ENCODE measurements at places on chromosomes 12 and 14.

DNA sequence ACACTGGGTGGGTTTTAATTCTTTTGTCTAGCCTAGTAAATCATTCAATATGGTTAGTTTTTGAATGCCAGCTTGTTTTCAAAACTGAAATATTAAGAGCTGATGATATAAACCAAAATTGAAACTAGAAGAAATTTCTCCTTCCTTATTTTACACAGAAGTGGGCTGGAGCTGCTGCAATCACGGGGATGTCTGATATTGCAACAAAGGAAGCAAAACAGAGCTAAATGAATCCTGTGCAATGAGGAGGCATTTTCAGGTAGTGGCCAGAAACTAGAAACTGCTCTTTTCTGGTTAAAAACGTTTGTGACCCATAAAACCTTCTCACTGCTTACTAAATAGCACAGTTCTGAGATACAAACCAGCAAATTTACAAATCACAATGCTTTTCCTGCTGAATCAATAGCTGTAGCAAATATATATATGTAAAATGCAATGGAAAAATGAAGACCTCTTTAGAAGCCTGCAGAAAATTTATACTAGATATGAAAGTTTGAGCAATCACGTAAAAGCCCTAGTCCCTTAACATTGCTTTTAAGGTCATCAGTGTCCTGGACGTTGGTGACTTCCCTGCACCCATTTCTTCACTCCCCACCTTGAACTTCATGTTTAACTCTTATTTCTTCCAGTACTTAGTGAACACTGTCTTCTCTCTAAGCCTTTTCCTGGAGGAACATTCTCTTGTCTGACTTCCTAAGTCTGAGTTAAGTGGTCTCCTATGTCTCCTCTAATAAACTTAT, 15.9 kb upstream of the LRRK2 start:
- no peak for DNase-seq

DNA sequence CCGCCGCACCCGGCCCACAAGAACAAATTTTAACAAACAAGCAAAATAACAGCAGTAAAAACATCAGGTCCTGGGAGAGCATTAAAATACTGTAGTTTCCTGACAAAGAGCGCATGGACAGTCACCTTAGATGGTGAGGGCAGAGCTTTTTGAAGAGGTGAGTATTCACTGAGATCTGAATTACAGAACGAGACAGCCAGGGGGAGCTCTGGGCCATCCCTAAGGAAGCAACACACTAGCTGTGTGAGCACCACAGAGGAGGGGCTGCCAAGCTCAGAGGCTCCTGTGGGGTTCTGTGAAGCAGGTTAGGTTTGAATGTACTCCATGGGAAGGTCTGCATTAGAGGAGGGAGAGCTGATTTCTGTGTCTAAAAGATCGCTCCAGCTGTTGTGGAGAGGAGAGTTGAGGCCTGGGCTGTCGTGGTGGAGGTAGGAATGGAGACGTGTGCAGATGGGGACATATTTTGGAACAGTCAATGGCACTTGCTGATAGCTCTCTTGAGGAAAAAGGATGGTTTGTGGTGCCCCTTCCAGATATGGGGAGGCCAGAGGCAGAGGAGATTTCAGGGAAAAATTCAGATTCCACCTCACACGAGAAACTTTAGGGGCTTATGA, 72.9 kb downstream of the TRAFD1 start:
- peak; percentile 75 for DNase-seq

- no peak for DNase-seq
Observed at GRCh38 chr12:113378291-113378690, 19.9 kb downstream of the PLBD2 start.

GRCh38 chr14:26339381-26339780, 258.5 kb downstream of the NOVA1 start:
- peak; percentile 26 for DNase-seq

DNA sequence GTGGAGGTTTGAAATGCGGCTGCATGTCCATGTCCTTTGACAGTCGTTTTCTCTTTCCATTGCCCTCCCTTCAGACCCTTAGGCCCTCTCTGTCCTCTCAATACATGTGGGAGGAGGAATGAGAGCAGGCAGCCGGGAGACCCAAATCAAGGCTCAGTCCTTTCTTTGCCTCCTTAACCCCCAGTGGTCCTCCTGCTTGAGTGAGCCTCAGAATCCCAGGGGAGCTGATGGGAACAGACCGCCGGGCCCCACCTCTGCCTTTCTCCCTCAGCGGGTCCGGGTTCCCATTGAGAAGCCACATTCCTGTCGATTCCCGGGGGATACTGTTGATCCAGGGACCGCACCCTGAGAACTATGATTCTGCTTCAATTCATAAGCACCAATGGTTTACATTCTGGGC, 77.9 kb upstream of the RFLNA start:
- DNase-seq: no peak

DNA sequence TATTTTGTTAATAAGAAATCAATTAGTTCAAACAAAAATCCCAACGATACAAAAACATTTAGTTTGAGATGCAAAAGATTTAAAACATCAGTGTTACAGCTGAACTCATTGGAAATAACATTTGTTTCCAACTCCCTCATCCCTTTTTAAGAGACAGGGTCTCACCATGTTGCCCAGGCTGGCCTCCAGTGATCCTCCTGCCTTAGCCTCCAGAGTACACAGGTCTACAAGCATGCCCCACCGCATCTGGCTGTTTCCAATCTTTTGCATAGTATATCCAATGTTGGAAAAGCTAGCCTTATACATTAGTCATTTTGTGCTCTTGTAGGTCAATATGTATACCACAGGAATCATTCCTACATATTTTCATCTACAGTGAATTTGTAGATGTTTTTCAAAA, 11.5 kb downstream of the RSRC2 start:
- no peak for DNase-seq

DNA sequence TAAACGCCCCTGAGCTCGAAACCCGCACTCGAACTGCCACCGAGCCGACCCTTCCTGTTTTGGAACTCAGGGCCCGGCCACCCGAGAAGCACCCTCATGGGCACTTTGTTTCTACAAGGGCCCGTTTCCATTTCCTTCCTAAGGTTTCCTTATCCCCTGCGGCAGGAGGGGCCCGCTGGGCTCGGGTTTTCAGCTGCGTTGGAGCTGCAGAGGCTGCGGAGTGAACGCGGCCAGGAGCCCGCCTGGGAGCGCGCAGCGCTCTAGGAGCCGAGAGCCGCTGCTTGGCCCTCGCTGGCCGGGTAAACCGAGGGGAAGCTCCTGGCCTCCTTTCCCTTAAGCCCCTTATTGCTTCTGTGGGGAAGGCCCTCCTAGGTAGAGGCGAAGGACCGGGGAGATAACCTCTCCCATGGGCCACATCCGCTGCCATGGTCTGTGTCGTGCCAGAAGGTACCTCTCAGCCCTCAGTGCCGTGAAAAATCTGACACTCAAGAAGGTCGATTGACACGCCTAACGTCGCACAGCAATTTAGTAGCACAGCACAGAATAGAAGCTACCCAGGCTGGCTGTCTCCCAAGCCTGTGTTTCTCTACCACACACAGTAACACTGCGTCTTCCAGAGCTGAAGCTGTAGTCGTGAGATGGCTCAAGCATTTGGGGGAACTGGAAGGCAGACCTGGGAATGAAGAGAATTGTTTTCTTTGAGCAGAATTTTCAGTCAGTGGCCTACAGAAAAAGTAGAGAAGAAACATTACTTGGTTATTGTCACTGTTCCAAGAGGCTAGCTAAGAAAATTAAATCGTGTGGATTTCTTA, 12.9 kb upstream of the CALM1 start:
- peak; percentile 85 for DNase-seq

- DNase-seq: peak; percentile 66
Observed at GRCh38 chr12:81987371-81987770, 228.2 kb upstream of the PPFIA2 start.

DNA sequence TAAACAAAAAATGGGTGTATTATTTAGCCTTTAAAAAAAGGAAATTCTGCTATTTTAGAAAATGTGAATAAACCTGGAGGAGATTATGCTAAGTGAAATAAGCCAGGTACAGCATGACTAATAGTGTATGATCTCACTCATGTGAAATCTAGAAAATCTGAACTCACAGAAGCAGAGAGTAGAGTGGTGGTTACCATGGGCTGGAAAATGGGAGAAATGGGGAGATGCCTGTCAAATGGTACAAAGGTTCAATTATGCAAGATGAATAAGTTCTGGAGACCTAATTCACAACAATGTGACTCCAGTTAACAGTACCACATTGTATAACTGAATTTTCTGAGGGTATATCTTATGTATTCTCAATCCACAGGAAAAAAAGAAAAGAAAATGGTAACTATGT, 17.4 kb upstream of the LEMD3 start:
- no peak for DNase-seq

GRCh38 chr12:69698054-69698453, 1.0 kb downstream of the BEST3 start:
- DNase-seq: peak; percentile 31

GRCh38 chr14:52536269-52536668, 16.0 kb downstream of the TXNDC16 start:
- DNase-seq: no peak

DNA sequence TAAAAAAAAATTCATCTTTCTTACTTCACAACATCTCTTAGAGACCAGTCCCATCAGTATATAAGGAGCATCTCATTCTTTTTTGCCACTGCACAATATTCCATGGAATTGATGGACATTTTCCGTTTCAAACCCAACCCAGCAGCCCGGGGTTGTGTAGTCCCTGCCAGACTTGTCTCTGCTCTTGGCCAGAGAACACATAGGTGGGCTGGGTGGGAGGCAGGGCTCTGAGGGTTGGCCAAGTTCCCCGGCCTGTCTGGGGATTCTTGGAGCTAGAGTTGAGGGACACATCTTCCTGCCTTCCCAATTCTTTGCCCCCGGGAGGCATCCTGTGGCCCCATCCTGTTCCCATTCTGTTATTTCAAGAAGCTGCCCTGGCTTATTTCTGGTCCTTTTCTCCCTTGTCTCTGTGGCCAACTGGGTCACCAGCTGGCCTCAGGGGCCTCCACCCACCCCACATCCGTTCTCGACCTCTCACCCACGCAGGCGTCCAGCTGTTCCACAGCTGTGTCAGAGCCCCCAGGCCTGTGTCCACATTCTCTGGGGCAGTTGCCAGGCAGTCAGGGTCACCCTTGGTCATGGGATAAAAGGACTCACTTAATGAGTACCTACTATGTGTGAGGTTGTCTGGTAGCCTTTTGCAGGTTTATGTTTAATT, 52.0 kb upstream of the CCDC63 start:
- DNase-seq: no peak

Data from NCI-H69 (cell line).